Cardiac septum (tissue), 1 donor: ENCODE measurements at places on chromosomes 16 and 17. TPM values are rescaled to one million over a fixed set of nuclear protein-coding genes. Genes with fewer than 3 reads are reported as not detected.

GRCh38 chr17:10211666-10212065 lies 13.3 kb upstream of the GAS7 start:
- no peak for DNase-seq

DNA sequence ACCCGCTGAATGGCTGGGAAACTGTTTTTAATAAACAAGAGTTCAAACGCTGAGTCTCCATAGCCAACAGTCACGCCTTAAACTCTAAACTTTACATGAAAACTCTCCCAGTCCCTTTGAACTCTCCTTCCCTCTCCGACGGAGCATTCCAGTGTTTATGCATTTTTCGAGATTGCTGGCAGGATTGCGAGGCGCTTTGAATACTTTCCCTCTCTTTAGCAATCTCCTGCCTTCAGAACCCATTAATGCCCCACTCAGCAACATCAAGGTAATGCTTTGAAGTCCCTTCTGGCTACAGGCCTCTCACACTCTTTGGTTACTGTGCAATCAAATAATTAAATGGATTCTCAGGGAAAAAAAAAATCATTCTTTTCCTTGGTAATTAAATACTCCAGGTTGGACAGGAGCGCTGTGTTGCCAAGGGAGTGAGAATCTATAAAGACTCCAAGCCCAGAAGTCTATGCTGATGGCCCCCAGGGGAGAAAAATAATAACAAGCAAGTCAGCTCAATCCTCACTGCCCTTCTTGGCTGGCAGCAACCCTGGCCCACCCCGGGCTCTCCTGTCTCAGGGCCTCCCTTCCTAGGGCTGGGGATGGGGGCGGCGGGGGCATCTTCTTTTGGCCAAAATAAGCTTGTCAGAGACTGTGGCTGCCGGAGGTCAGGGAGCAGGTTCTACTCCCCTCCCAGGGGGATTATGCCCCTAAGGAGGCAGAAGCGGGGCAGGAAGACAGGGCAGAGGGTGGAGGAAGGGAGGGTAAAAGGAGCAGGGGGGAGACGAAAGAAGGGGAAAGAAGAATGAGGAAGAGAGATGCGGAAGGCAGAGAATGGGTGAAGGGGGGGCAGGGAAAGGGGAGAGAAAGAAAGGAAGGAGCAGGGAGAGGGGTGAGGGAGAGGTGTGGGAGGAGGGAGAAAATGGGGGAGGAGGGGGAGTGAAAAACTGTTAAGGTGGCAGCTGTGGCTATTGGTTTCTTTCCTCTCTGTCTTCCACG lies 45.2 kb downstream of the AXIN2 start:
- no peak for DNase-seq

DNA sequence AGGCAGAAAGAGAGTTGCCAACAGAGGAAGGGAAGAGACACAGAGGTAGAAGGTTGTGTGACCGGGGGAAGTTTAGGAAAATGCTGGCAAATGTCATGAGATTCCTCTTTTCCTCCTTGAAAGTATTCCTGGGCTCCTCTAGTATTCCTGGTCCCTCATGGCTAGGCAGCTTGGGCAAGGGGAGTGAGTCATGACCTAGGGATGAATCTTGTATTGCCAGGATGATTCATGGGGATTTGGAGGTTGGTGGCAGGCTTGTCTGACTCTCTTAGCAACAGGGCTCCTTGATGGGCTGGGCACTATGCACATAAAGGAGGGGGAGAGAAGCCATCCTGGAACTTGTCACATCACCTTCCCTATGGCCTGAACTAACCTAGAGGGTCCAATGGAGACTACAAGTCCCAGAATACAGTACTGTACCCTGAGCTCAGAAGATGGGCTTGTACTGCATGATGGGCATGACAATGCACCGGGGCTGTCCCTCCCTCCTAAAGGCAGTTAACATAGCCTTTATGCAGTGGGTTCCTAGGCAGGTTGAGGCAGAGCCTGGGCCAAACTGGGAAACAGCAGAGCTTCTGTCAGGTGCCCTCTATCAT lies 2.1 kb upstream of the SEZ6 start:
- DNase-seq: no peak

GRCh38 chr17:42429726-42430447 lies 6.8 kb upstream of the CAVIN1 start:
- no peak for DNase-seq

- DNase-seq: no peak
These were observed 13.8 kb downstream of the ENDOV start for GRCh38 chr17:80428796-80429195.

GRCh38 chr16:51002881-51003490 lies 148.1 kb downstream of the SALL1 start:
- DNase-seq: no peak

DNA sequence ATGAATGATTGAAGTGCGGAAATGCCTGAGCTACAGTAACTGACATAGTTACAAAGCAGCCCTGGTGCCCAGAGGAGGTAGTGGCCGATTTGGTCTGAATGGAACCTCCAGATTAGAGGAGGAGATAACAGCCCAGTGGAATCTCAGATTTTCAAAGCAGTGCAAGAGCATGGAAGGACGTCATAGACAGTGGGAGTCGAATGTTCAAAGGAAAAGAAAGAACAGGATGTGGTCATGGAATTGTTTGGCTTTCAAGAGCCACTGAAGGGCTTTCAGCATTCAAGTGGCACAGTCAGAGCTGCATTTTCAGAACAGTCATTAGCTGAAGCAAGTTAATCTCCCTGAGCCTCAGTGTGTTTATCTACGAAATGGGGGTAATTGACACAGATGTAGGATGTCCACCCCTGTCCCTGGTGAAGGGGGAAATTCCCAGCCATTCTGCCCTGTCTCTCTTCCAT lies 104.6 kb upstream of the CACNG3 start:
- DNase-seq: no peak

DNA sequence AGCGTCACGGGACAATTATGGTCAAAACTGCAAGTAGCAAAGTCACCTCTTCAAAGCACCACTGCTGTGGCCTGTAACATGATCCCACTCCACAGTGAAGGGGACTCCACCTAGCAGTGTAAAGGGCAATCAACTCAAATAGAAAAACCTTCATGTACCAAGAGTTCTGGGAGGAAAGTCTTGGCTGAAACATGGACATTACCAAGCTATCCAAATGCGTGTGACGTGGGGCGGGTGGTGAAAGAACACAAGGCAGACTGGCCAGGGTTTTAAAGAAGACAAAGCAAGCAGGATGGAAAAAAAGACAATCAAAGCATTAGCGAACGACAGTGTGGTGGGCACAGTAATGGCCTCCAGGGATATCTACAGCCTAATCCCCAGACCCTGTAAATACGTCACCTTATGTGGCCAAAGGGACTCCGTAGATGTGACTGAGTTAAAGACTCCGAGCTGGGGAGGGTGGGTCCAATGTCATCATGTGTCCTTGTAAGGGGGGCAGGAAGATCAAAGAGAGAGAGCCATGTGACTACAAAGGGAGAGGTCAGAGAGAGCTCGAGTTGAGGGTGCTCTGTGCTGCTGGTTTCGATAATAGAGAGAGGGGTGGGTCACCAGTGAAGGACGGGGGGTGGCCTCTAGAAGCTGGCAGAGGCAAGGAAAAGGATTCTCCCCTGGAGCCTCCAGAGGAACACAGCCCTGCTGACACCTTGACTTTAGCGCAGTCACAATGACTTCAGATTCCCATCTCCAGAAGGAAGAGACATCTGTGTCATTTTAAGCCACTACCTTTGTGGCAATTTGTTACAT lies 6.0 kb downstream of the HSDL1 start:
- DNase-seq: no peak

DNA sequence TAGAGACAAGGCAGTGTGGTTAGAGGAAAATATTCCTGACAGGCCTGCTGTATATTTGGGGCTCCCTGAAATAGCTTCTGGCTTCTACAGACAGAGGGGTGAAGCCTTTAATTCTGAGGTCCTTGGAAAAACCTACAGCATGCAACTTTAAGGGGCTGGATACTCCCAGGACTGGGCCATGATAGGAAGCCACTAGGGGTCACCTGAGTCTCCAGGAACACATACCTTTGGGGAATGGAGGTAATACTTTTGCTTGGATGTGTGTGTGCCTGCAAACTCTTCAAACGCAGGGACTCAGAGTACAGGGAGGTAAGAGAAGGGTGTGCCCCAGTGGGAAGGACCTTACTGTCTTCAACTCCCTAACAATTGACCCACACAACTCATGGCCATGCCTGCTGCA lies 4.1 kb downstream of the ASIC2 start:
- no peak for DNase-seq

- DNase-seq: no peak
These were observed at the start of gene ABCA10 for GRCh38 chr17:69228576-69228975. TSS of gene ABCA10 (minus strand) at chr17:69228824. CDS start at chr17:69225358, 3,466 bp downstream.

DNA sequence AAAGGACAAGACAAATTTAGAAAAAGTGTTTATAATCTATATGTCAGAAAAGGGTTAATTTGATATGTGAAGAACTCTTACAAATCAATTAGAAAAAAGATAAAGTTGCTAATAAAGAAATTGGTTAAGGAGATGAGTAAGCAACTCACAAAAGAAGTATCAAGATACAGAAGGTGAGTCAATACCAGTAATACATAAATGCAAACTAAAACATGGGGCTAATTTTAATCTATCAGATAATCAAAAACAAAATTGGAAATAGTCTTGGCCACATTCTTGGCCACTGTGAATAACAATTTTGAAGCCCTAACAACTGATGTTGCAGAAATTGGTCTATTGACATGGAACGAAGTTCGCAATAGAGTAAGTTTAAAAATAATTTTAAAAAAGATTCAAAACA lies 6.8 kb downstream of the DHRS7C start:
- no peak for DNase-seq

GRCh38 chr17:38656959-38657823 lies 17.6 kb downstream of the EPOP start:
- DNase-seq: no peak

- DNase-seq: peak; percentile 86
These were observed 17.5 kb upstream of the MTMR4 start for GRCh38 chr17:58531661-58532554.

DNA sequence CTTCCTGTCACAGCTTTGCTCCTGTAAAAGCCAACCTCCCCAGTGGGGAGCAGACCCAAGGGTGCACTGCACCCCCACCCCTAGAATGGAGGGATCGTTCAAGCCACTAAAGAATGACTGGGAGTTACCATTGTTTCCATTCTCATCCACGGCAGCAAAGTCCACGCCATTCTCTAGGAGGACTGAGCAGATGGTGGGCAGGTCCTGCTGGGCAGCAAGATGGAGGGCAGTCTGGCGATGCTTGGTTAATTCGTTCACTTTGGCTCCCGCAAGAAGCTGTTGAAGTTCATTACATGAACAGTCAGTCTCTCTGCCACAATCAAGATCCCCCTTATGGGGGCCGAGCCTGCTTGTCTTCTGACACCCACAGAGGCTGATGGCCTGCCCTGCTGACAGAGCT lies 30.8 kb downstream of the CYB5D2 start:
- DNase-seq: no peak

- DNase-seq: no peak
These were observed 1.4 kb upstream of the CEMP1 start for GRCh38 chr16:2532494-2533141.

DNA sequence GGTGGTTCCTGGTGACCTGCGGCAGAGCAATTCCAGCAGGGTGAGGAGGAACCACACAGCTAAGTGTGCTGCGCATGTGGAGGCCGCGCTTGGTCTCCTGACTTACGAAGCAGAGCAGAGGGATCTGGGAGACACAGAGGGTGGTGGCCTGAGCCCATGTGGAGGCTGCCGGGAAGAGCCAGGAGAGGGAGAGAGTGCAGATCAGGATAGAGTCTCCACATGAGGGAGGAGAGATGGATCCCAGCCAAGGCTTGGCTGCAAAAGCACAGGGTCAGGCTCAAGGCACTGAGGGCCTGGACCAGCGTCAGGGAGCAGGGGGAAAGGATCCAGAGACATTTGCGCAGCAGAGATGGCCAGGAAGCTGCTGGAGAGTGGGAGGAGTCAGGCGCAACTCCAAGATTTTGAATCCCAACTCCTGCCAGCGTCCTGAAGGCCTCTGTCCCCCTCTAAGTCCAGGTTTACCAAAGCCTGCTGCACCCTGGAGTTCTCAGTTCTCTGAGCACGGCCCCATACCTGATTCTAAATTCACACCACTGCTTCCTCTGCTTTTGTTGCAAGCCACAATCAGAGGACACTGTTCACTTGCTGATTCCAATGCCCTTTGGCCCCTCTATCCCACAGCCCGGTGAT lies 11.3 kb upstream of the MLLT6 start:
- DNase-seq: peak; percentile 92

- no peak for DNase-seq
These were observed 242.1 kb upstream of the NLRP1 start for GRCh38 chr17:5826384-5826783.

GRCh38 chr17:12646761-12647422 lies 18.8 kb upstream of the MYOCD start:
- no peak for DNase-seq

- DNase-seq: no peak
These were observed 386.2 kb downstream of the SNX29 start for GRCh38 chr16:12362482-12363458.

DNA sequence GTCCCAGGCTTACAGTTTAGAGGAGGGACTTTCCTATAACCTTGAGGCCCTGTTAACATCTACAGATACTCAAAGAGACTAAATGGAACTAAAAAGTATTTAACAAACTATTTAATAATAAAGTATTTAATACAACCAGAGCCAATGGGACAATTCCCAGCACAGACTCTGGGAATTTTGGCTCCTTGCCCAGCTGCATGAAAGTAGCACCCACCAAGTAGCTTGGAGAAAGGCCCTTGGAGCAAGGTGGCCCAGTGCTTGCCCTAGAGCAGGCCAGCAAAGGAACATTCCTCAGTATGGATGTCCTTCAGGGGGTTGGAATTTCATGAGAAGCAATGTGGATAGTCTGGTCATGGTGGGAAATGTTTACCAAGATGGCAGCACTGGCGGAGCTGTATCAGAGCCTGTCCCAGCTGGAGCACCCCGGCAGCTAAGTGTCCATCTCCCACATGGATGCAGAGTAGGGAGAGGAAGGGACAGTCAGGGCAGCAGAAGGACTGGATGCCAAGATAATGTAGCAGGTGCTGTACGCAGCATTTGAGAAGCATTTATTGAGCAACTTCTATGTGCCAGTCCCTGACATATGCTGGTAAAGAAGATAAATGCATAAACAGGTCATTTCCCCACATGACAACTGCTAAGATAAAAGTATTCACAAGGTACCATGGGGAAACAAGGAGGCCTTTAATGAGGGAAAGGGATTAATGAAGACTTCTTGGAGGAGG lies 5.2 kb upstream of the SMARCD2 start:
- no peak for DNase-seq

- DNase-seq: no peak
These were observed 14.3 kb upstream of the SLC35B1 start for GRCh38 chr17:49722066-49722465.

DNA sequence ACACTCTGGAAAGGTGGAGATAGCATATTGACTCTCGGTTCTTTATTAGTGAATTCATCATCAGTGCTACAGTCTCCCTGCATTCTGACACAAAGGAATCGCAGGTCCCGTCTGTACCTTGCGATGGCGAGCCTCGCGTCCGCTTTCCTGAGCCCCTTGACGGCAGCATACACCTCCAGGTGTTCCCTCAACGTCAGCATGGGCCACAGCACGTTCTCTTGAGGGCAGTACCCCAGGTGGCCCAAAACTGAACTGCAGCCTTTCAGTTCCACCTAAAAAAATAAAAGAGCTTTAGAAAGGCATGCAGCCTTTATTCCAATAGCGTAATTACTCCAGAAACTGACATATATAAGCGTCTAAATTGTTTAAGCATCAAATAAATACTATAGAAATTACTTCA lies 24.2 kb upstream of the ABCA9 start:
- no peak for DNase-seq

The GOT2 gene
- total RNA-seq: 429 TPM

The PTX4 gene
- total RNA-seq: not detected

The GJC1 gene
- 32.0 TPM for total RNA-seq

The USP32 gene
- total RNA-seq: 32.1 TPM

The GRB7 gene
- total RNA-seq: 0.65 TPM

The LPCAT2 gene
- total RNA-seq: 8.5 TPM

The CPD gene
- 20.7 TPM for total RNA-seq

The NXPH3 gene
- total RNA-seq: 4.4 TPM
